ENCODE measurements at places on chromosomes 2 and 18. TPM values are rescaled to one million over a fixed set of nuclear protein-coding genes. Genes with fewer than 3 reads are reported as not detected.

DNA sequence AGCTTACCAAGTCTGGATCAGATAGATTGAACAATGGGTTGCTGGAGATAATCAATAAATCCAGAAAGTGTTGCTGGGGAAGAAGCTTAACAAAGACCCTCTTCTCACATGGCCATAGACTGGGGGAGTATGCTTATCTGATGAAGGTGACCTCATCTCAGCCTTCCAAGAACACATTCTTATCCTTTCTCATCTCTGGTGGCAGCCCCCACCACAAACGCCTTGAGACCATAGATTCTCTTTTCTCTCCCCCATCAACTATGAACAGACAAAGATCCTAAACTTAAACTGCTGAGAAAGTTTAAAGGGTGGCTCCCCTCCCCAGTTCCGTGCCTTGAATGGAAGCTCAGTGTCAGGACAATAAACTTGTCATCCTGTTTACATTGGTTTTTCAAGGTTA, 428.7 kb upstream of the TRIB2 start:
- DNase-seq = no peak

DNA sequence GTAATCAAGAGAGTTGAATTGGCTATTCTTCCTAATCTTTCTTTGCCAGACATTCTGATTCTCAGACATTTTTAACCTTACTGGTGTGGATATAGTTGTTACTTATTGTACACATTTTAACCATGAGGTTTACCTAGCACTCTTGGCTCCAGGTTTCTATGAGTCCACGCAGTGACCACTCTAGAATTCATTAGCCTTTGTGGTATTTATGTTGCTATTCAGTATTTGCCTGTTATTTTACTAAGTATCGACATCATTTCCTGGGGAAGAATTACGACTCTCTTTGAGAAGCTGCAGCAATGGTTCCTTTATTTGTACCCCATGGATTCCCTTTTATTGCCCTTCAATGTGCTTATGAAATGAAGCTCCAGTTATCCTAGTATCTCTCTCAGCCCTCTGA, 120.7 kb downstream of the RDH14 start:
- no peak for DNase-seq

GRCh38 chr2:3480352-3481010, 38.9 kb downstream of the ADI1 start:
- peak; percentile 18 for DNase-seq

DNA sequence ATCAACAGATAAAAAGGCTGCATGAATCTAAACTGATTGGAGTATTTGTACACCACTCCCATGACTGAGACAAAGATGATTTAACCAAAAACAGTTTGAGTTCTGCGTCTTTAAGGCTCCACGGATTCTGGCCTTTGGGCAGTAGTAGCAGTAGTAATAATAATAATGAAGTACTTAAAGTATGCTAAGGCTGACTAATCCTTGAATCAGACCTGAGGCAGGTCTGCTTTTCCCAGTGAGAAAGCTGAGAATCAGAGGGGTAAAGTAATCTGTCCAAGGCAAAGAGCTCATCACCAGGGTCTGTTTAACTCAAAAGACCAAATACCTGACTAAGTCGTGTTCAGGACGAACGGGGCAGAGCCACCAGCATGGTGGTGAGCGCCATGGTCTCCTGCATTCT, 61.4 kb downstream of the ID2 start:
- no peak for DNase-seq

GRCh38 chr2:190181123-190181669, 118.7 kb upstream of the MSTN start:
- DNase-seq = no peak

GRCh38 chr2:230358305-230358704, 31.3 kb downstream of the SP140L start:
- no peak for DNase-seq

DNA sequence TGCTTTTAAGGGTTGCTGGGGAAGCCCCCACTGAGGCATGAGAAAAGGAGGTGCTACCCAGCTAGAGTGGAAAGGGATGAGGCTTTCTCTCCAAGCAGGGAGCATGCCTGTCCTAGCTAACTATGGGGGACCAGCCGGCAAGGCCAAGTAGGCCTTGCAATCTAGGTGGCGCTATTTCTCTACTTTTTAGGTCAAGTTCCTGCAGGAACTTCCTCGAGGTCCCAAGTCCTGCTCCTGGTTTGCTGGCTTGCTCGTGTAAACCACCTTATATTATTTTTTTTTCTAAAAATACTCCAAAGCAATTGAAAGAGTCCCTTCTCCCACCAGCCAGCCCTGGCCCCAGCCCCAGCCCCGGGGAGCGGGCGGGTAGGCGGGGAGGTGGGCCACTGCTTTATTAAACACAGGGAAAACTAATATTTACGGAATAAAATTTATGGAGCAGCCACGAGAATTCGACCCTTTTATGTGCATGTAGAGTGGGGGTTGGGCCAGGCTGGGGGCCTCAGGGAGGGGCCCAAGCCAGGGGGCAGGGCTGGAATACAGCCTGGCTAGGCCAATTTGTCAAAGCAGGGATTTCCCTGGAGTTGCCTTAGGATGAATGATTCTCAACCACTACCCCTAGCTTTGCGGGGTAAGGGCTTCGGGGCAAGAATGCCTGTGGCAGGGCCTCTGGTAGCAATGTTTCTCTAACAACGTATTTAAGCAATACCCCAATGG, 12.8 kb upstream of the IHH start:
- DNase-seq = no peak

DNA sequence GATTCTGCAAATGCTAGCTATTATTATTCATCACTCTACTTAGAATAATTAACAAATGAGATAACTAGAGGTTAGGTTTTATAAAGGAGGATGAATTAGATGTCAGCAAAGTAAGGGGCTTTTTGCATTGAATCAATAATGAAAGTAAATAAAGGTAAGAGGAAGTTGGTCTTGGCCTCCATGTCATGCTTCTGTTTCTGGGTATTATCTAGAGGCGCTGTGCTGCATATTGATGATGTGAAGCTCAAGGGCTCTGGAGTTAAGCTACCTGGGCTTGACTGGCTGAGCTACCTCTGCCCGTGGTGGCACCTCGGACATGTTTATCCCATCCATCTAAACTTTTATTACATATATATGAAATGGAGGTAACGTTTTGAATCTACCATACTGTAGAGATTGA, 350.9 kb downstream of the PARD3B start:
- no peak for DNase-seq

DNA sequence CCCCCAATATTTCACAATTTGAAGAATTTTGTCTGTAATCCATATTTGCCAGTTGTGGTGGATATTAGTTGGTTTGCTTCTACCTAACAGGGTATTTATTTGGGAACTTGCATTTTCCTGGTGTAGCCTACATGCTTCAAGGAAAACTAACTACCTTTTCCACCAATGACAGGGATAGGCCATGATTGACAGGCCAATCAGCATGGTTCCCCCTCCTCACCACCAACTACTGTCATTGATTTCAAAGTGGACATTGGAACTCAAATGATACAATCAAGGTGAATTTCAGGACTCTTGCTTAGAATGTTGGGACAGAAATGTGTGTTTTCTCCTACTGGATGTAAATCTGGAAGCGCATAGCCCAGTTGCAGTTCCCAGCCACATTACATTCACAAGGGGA, 10.1 kb upstream of the TANC1 start:
- no peak for DNase-seq

DNA sequence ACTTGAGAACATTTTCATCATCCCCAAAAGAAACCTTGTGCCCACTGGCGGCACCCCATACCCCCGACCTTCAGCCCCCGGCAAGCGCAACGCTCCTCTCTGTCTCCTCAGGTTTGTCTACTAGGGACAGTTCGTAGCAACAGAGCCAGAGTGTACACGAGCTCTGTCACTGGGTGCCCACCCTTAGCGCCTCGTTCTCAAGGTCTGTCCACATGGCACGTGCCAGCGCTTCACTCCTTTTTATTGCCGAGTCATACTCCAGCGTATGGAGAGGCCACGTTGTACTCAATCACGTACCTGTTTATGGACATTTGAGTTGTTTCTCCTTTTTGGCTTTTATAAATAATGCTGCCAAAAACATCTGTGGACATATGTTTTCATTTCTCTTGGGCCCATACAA, 30.3 kb upstream of the GPC1 start:
- no peak for DNase-seq

DNA sequence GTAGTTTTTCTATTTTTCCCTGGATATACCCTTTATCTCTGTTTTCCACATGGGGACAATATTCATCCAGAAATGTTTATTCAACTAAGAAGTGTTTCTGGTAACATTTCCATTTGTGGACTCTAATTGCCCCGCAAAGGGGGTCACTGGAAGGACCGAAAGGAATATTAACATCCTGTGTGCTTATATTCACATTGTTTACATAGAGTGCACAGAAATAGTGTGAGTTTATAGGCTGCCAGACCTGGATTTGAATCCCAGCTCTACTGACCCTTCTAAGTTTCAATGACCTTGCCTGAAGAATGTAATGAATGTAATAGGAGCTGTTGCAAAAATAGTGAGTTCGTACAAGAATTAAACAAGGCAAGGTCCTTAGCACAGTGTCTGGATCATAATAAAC, 152.9 kb upstream of the NCKAP5 start:
- no peak for DNase-seq

DNA sequence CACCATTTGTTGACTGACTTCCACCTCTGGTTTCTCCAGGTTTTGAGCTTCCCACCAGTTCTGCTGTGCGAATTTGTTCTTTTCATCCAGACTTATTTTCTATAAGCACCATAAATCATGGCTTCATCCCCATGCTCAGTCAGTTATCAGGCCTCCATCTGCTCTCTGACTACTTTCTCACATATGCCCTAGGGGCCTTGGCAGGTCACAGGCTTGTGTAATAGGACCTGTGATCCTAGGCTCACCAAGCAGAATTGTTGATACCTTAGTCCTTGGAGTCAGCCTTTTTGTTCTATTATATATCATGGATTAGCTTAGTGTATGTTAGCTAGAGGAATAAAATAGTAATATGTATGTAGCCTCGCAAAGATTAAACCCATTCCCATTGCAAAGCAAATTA, 284.2 kb upstream of the TANK start:
- no peak for DNase-seq

- DNase-seq = no peak
These were observed 121.5 kb upstream of the GYPC start for GRCh38 chr2:126534478-126534877.

GRCh38 chr2:204643326-204643725, 98.1 kb downstream of the PARD3B start:
- DNase-seq = no peak

DNA sequence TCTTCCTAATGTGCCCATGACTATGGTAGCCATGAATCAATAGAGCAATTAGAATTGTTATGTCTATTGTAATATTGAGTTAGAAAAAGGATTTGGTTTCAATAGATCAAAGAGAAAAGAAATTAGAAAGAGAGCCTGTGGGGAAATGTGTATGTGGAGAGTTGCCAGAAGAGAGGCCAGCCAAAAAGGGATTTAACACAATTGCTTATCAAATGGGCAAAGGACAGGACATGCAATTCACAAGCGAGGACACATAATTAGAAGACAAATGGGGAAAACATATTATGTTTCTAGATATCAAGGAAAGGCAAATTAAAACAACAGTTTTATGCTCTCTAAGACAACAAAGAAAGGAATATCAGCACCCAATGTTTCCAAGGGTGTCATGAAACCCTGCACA, 403.2 kb upstream of the KLHL29 start:
- DNase-seq = no peak

- DNase-seq = no peak
These were observed 23.4 kb upstream of the TANK start for GRCh38 chr2:161136696-161137324.

DNA sequence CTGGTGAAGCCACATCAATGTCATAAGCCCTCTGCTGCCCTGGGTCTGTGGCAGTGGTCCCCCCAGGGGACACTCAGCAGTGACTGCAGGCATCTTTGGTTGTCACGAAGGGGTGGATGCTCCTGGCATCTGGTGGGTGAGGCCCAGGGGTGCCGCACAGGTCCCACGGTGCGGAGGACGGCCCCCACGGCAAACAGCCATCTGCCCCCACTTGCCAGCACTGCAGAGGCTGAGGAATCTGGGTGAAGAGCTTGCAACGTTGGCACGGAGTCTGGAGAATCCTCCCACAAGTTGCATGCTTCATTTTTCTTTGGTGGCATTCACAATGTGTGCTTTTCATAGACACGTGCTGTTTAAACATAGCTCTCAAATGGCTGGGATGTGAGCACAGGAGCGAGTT, 105.1 kb upstream of the PXDN start:
- DNase-seq = no peak

DNA sequence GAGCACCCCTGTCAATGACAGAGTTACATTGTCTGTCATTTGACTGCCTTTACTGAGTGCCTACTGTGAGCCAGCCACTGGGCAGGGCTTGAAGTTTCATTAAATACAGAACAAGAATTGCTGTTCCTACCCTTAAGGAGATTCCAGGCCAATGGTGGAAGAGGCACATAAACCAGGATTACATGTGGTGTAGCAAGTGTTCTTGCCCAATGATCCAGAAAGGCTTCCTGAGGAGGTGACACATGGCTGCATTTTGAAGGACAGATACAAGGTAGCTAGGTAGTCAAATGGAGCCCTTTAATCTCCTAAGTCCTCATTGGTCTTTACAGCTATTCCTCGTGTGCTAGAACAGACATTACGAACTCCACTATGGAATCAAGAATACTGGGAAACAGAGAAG, 312.7 kb downstream of the ETAA1 start:
- DNase-seq = no peak

- no peak for DNase-seq
These were observed 73.0 kb upstream of the NOSTRIN start for GRCh38 chr2:168729455-168729854.

DNA sequence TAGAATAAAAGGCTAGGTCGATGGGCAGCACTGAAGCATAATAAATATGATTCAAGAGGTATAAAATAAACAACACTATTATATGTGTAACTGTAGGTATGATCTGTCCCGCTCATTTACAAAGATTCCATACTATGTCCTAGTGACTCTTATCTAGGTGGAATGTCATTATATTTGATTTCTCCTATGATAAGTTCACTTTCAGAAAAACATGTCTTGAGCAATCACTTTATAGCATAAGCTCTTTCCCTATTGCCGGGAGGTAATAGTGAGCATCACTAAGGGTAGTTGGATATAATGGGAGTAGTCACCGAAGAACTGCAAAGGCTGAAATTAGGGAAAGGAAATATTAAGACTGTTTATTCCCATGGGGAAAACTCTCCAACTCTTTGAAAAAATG, 330.3 kb upstream of the THUMPD2 start:
- no peak for DNase-seq

GRCh38 chr18:66599190-66599589, 4.7 kb downstream of the CDH19 start:
- no peak for DNase-seq

The THUMPD2 gene
- 8.5 TPM for total RNA-seq

The RUFY4 gene
- not detected for total RNA-seq

The GIGYF2 gene
- 53.5 TPM for total RNA-seq

The KLHL30 gene
- 16.6 TPM for total RNA-seq

The DSC3 gene
- total RNA-seq = 0.86 TPM

The ZC3H6 gene
- 20.0 TPM for total RNA-seq

The CHRND gene
- 0.35 TPM for total RNA-seq

The SYT4 gene
- total RNA-seq = 2.4 TPM

The ALPI gene
- not detected for total RNA-seq

The IL1R2 gene
- total RNA-seq = 3.9 TPM

Data from left cardiac atrium (tissue), 4 donors.